ENCODE measurements at places on chromosomes 4 and X.

- no peak for DNase-seq
Measured at GRCh38 chr4:140213116-140213515, 59.1 kb upstream of the MAML3 start.

DNA sequence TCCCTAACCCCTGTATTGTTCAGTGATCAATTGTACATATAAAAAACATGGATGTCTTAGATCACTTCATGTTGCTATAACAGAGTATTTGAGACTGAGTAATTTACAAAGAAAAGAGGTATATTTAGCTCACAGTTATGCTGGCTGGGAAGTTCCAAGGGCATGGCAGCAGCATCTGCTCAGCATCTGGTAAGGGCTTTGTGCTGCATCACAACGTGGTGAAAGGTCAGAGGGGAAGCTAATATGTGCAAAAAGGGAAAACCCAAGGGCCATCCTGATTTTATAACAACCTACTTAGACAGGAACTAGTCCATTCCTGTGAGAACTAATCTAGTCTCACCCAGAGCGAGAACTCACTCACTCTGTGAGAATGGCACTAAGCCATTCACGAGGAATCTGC, 128.2 kb upstream of the OTUD4 start:
- DNase-seq: no peak

DNA sequence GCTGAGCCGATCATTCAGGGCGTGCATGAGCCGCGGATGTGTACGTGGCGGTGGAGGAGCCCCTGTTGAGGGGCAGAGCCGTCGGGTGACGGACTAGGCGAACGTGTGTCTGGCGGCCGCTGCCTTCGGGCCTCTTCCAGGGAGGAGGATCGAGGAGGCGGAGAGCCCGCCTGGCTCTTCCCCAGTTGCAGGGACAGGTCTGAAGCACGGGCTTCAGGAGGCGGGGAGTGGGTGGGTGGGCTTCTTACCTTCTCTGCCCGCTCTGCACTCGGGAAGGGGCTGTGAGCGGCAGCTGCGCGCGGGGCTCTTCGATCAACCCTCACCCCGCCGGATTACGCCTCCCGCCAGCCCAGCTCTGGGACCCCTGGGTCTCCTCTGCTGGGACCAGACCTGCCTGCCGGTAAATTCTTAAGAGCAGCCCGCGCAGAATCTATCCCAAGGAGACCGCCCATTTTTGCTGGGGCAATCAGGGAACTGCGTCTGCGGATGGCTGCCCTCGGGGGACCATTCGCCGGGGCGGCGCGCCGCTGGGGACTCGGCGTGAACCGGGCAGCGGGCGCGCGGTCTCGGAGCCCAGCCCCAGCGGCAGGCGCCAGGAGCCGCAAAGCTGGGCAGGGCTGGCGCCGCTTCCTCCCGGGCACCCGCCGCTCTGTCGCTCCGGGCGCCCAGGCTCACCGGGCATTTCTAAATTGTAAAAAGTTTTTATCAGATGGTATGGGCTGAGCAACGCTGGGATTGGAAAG, 4.9 kb downstream of the PLAC8 start:
- DNase-seq: no peak

DNA sequence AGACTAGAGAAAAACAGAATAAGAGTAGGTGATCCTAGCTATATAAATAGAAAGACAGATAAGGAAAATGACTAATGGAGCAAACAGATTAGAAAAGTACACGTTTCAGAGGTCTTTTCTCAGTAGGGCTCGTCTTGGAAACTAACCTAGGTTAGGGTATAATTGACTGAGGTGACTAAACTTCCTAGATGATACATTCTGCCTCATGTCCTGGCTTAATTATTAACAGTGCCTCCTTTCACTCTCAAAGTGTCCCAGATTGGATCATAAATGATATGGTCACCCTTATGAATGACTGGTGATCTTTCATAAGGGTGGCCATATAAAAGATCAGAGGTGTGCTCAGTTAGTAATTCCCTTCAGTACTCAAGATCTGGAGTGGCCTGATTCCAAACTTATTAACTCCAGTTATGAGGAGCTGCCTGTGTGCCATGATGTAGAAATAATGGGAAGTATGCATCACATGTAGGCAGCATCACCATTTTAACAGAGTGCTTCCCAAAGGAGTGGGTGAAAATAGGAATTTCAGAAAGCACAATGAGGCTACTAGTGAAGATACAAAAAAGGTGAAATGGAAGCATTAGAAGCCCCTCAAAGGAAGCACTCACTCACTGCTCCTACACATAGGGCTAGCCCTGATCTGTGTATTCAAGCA, 14.7 kb upstream of the GRIA3 start:
- DNase-seq: no peak

DNA sequence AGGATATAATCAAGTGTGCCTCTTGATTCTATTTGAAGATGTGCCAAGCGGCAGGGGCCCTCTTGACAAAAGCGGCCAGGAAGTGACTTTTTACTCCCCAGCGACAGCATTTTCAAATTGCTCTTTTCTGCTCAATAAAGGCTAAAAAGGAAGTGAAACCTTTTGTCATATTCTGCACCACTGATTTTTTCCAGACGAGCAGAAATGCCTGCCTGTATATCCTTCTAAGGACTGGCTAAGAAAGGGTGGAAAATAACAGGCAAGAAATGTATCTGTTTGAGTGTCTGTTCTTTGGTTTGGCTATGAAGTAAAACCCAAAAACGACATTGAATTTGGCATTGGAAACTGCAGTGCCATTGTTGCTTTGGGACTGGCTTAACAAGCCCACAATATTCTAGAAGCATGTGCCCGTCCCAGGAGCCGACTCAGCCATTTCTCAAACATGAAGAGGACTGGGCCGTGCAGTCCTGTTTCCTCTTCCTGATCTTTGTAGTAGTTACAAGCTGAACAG, 25.4 kb downstream of the TMSB4X start:
- no peak for DNase-seq

DNA sequence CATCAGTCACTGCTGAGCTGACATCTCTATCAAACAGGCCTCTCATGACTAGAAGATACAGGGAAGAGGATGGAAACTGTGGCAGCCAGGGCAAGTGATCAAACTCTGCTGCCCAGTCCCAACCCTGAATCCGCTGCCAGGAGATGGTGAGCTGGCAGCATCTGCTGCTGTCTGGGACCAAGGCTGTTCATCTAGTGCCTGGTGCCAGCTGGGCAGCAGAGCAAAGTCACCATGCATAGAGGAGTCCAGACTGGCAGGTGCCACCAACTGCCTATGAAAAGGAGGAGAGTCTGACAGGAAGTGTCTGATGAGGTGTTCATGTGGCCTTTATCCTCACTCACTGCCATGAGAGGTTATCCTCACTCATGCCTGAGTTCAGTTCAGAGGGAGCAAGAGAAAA, 518.9 kb downstream of the MID1IP1 start:
- DNase-seq: no peak

DNA sequence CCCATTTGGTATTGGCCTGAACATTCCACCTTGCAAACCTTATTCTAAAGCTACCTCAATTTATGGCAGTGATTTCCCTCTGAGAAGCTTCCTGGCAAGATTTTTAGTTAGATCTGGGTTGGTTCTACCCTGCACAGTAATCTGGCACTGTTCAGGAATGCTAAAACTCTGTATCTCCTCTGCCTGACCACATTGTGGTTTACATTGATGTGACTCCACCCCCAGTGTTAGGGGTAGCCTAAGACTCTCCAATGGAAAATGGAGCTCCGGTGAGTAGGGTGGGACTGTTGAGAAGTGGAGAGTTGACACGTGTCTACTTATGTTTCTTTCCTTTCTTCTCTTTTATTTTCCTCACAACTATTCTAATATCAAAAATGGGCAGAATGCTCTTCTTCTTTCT, 45.4 kb downstream of the BMPR1B start:
- no peak for DNase-seq

DNA sequence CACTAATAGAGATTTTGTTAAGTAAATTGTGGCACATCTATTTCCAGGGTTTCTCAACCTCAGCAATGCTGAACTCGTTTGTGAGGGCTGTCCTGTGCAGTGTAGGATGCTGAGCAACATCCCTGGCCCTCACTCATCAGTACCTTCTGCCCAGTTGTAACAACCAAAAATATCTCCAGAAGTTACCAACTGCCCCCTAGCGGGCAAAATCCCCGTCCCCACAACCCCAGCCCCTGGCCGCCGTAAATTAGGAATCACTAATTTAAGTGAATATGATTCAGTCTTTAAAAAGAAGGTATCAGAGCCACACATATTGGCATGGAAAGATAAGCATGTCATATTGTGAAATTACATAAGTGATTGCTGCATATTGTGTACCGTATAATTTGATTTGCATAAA, 123.4 kb downstream of the ASB9 start:
- no peak for DNase-seq

GRCh38 chr4:110165382-110166286, 32.8 kb downstream of the ELOVL6 start:
- DNase-seq: no peak

DNA sequence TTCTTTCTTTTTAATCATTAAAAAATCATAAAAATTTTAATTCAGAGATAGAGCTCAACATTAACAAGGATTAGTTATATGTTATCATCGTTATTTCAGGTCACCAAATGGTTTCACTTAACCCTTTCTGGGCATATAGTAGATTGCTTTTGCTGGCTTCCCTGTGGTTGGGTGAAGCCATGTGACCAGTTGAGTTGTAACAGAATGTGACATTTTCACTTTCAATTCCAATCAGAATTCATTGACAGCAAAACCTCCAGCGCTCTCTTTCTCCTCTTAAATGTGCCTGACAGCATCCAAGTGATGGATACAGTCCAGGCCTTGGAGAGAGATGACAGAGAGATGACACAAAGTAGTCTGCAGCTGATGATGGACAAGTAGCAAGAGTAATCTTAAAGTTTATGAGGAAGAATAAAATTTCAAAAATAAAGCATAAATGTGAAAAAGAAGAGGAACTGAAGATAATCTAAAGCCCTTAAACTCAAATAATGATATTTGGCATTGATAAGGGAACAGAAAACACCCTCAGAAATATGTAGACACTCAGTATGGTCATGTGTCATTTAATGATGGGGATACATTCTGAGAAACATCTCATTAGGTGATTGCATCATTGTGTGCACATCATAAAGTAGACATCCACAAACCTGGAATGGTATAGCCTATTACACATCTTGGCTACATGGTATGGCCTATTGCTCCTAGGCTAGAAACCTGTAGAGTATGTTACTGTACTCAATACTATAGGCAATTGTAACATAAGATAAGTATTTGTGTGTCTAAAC, 92.3 kb upstream of the QRFPR start:
- no peak for DNase-seq

DNA sequence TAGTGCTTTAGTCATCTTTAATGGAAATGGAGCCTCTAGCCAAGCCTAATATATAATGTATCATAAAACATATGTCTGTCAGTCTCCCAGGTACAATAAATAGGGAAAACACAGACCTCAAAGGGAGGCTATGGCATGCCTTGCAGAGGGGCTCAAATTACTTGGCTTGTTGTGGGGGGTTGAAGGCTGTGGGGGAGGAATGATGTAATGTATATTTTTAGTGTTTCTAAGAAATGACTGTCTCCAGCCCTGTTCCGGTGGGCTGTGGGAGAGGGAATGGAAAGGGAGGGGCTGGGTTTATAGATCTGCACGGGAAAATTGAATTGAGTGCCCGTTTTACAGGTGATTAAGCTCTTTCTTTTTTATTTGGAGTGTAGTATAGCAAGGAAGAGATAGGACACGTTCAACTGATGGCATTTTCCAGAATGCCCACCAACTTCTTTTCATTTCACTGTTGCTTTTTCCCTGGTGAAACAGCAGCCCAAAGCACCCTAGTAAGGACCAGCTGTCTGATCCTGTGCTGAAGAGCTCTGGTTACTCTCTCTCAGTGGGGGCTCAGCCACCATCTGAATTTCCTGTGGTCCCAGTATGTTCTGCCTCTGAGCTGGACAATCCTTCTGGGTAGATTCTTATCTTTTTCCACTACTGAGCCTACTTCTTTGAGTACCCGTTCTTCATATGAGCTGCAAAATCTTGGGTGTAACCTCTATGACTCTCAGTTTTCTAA, 220.7 kb upstream of the CASK start:
- no peak for DNase-seq

DNA sequence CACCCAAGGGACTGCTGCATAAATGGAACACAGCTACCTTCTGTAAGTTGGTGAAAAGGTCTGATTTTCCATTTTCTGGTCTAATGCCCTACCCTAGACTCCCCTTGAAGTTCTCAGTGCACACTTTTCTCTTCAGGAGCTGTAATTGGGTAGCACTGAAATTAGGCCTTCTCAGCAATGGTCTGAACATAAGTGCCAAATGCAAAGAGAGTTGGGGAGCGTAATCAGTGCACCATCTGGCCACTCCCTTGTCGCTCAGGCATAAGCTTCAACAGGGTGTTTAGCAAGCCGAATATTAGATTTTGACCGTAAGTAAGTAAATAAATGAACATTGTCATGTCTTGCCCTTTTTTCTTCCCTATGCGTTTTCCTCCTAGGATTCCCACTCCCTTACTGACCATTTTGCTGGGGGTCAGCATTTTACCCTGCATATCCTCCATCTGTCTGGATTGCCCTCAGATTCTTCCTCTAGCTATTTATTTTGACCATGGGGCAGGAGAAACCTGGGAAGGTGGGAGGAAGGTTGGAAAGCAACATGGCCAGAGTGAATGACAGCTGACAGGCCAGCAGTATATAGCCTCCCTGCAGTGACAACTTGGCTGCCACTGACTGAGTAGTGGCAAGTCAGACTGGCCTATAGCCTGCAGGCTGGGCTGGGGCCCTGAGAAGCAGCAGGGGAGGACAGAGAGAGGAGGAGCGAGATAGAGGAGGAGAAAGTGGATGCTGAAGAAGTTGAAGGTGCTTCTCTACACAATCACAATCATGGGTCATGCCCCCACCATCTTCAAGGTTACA, 2.7 kb downstream of the NHSL2 start:
- DNase-seq: no peak

- DNase-seq: no peak
Measured at GRCh38 chr4:173527103-173527891, 2.7 kb downstream of the HAND2 start.

DNA sequence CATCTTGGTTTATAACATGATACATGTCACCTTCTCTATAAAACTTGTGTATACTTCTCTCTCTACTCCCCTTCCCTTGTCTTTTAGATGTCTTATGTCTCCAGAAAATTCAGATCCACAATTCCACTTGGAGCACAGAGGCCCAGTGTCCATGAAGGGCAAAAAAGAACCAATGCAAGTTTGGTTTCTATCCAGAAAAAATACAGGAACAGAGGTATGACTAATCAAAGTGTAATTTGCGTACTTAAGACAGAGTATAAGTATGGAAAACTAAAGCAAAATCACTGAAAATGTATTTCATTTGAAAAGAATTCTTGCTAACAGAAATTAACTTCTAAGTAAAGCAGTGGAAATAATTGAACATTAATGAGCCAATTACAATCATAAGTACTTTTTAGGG, 46.2 kb downstream of the GUCY1B1 start:
- no peak for DNase-seq

DNA sequence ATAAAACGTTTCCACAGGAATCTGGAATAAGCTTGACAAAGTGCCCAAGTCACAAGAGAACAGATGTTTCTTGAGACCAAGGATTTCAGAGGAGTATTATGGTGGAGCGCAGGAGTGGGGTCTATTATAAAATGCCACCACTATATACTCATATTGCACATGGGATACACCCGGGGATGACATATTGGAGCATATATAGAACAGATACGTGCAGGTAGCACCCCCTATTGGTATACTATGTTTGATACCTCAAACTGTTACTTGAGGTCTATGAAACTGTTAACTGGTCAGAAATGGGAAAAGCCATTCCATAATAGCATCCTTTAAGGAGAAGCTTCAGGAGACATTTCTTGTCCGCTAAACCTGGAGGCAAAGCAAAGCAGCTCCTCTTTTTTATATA, 86.0 kb downstream of the PCYT1B start:
- DNase-seq: no peak

GRCh38 chrX:123878252-123878721, 18.4 kb downstream of the XIAP start:
- DNase-seq: no peak
